ENCODE measurements at places on chromosomes 11 and 22.

DNA sequence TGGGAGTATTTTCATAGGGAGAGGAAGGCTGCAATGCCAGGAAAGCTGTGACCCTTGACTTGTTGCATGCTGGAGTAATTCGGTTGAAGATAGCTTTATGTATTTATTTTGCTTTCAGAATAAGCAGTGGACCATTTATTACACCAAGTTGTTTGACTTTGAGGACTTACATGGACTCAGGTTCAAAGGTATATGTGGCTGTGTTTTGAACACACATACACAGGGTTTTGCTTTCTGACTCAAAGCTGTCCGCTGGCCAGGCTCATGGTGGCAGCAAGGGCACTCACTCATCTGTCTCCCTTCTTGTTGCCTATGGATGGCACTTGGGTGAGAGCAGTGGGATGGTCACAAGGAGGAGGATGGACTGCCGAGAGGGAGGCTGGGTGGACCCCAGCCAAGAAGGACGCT is 6.5 kb downstream of the TIMP3 start:
- DNase-seq = no peak

DNA sequence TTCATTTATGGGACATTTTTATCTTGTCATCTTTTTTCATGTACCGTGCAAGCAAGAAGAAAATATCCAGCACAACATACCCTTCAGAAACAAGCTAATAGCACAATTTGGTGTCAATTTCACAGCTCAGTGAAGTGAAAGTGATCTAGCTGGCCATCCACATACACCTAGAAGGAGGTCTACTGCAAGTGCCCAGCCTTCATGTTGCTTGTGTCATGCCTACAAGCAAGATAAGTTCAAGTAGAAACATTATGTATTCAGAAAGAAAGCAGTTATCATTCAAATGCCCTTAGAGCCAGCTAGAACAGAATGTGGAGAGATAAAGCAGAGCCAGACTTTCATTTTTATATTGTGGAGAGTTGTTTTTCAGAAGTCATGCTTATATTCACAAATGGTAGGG is 325.7 kb upstream of the PITPNB start:
- no peak for DNase-seq

- no peak for DNase-seq
Observed at GRCh38 chr11:75792127-75792731, 22.8 kb upstream of the UVRAG start.

DNA sequence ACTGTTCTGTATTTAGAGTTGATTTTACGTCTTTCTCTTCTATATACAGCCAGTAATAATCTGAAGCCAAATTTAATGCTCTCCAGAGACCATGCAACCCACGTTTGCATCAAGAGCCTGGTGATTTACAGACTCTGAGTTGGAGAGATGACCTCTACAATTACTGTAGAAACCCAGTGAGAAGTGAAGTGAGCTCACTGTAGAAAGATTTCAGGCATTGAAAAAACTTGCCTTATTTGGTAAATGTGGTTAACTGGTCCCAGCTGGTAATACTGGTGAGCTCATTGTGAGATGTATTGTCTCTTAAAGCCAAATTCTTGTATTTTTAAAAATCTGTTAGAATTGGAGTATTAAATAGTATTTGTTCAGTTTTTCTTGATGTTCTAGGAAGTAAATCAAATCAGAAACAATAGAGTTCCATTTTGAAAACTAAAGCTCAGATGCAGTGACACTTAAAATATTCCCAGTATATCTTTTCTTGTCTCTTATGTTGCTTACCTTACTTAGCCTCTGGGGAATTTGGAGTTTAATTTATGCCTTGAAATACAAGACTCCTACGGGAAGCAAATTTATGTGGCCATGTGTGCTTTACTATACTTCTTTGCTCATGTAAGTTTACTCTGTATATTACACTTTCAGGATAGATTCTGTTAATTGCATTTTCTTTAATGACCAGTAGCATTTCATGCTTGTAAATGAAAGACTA is 189.9 kb downstream of the ARHGAP42 start:
- DNase-seq = peak; percentile 93

GRCh38 chr22:49141761-49142160 is 685.9 kb downstream of the BRD1 start:
- no peak for DNase-seq

Data from RKO (cell line).